CD4-positive, alpha-beta T cell treated with Interleukin-15 for 4 hours (primary cell): ENCODE measurements at places on chromosomes 7 and 10.

GRCh38 chr7:88310956-88311674 lies 4.4 kb upstream of the STEAP4 start:
- DNase-seq: no peak

- DNase-seq: no peak
Observed at GRCh38 chr7:129574487-129574886, 37.0 kb upstream of the NRF1 start.

DNA sequence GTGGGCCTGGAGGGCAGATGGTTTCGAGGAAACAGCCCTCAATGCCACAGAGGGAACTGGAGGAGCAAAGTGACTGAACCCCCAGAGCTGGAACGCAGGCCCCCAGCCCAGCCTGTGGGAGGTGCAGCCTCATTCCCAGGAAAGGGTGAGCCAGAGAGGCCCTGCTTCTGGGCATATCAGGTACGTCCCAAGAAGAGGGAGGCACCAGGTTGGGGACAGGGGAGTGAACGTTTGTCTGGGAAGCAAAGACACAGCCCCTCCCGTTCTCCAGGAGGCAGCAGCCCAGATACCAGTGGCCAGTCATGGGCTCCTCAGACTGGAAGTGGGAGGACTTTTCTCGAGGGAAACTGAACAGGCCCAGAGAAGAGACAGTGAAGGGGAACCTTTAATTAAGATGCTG lies 74.3 kb upstream of the RET start:
- no peak for DNase-seq

GRCh38 chr10:98430427-98430826 lies 15.4 kb upstream of the PYROXD2 start:
- DNase-seq: no peak

DNA sequence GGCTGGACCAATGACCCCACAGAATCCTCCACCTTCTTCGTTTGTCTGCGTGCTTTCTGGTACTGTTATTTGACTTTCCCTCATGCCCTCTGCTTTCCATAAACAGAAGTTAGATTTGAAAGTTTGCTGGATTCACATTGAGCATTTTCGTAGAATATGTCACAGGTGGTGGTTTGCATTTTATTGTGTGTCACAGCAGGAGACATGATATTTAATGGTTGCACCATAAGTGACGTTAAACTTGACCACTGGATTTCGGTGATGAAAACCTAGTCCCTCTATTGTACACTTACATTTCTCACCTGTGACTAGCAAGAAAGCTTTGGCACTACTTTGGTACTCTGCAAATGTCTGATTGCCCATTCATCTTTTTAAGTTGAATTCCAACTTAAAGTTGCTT lies 15.2 kb upstream of the MKX start:
- DNase-seq: no peak

DNA sequence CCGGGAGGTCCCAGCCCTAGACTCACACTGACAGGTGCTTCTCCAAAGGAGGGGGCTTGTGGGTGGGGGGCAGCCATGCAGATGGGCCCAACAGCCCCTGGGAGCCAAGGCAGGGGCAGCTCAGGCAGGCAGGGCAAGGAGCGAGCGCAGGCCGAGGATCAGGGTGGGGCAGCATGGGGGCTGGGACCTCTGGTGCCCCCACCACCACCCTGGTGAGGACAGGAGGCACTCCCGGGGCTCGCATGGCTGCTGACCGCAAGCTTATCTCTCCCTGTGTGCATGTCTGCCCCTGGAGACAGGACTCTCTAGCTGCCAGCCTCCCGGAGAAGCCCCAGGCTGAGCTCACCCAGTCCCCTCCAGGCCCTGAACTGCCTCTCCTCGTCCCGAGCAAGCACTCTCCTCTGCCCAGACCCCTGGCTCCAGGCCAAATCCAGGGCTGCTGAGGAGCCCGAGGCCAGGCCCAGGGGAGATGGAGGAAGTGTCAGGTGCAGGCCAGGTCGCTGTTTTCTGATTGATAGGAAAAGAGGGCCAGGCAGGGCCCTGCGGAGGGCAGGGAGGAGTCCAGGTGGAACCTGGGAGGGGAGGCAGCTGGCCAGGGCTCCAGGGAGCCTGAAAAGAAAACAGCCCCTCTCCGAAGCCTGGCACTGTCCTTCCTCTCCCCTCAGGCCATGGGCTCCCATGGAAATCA lies 39.0 kb downstream of the PDGFA start:
- no peak for DNase-seq

- DNase-seq: peak; percentile 6
Observed at GRCh38 chr10:6912424-6912823, 332.3 kb upstream of the PRKCQ start.

DNA sequence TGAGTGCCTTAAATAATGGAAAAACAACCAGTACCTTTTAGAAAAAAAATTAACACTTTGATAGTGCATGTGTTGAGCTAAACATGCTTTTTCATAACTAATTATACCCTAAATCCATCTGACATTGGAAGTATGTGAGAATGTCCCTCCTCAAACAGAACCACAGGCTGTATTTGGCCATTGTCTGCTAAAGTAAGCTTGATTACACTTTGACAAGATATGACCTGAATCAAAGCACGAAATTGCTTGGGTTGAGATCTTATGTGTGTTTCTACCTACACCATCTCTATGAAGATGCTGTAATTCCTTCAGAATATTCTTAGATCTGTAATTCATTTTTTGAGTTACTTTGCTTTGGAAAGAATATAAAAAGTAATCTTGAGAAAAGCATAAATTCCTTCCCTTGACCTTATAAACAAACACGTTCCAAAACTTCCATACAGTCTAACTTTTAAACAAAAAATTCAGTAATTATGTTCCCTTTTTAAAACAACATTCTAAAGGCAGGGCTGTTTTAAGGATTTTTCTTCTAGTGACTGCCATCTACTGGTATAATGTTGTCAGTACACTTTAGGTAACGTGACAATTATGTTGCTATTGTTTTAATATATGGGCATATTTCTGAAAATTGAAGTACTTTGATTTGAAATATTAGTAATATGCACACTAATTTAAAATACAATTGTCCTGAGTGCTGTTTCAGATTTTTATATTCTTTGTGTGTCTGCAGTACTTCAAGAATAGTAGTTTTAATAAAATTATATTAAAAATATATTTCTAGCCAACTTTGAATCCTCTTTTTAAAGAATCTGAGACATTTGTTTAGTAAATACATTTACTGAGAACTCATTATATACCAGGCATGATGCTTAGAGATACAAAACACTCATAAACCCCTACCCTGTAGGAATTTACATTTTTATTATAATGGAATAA lies 20.9 kb downstream of the CD36 start:
- no peak for DNase-seq

DNA sequence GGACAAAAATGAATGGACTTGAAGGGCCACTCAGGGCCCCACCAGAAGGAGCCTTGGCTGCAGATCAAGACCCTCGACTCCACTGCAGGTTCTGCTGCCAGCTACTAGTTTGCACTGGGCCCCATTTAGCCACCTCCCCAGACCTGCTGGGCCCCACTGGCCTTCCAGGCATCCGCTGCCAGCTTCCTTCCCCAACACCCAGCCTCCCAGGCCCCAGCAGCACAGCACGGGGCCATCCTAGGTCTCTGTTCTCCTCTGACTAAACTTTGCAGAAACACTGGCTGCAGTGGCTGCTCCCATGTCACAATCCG lies 277.4 kb upstream of the KLF14 start:
- no peak for DNase-seq

GRCh38 chr7:104552102-104552501 lies 223.7 kb downstream of the LHFPL3 start:
- no peak for DNase-seq

GRCh38 chr10:118207470-118208007 lies 134.6 kb downstream of the FAM204A start:
- no peak for DNase-seq

DNA sequence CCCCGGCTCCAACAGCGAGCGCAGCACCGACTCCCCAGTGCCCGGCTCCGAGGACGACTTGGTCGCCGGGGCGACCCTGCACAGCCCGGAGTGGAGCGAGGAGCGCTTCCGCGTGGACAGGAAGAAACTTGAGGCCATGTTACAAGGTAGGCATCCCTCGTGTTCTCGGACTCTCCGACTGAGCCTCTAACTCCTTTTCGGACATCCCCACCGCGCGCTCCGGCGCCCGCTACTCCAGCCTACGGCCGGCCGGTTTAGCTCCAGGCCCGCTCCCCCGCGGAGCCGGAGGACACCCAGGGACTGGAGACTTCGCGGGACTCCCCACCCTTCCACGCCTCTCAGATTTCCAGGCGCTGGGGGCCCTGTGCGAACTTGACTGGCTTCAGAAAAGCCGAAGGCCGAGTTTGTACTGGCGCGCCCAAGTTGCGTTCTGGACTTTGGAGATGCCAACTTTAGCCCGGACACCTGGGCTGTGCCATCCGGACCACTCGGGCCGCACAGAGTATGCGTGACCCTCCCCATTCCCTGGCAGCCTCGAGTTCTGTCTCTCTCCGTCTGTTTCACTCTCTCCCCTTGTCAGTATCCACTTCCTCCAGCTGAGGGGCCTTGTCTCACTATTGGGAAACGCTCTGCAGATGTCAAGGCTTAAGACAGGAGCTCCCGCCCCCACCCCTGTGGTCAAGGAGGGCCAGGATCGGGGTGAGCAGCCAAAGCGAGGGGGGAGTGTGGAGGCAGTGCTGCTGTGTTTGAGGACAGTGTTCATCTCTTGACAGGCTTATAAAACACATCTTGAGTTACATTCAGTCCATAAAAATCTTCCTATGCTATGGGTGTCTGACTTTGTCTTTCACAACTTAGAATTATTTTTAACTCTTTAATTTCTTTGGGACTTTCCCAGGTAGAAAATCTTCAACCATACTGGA lies 777 bp downstream of the BICC1 start:
- DNase-seq: no peak

DNA sequence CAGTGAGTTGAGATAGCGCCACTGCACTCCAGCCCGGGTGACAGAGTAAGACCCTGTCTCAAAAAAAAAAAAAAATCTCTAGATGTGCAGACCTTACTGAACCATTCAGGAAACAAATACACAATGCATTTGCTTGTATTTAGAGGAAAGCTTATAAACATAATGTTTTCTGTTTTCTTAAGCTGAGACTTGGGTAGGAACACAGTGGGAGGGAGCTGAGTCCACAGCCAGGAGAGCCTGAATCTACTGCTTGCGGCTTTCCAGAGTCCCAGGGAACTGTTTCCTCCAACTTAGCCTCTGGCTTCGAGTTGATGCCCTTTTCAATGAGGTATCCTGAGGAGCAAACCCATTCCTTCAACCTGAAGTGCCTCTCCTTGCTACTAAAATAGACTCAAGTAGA lies 83.0 kb upstream of the PITRM1 start:
- DNase-seq: no peak

GRCh38 chr10:29426420-29426819 lies 137.6 kb downstream of the LYZL1 start:
- DNase-seq: no peak

DNA sequence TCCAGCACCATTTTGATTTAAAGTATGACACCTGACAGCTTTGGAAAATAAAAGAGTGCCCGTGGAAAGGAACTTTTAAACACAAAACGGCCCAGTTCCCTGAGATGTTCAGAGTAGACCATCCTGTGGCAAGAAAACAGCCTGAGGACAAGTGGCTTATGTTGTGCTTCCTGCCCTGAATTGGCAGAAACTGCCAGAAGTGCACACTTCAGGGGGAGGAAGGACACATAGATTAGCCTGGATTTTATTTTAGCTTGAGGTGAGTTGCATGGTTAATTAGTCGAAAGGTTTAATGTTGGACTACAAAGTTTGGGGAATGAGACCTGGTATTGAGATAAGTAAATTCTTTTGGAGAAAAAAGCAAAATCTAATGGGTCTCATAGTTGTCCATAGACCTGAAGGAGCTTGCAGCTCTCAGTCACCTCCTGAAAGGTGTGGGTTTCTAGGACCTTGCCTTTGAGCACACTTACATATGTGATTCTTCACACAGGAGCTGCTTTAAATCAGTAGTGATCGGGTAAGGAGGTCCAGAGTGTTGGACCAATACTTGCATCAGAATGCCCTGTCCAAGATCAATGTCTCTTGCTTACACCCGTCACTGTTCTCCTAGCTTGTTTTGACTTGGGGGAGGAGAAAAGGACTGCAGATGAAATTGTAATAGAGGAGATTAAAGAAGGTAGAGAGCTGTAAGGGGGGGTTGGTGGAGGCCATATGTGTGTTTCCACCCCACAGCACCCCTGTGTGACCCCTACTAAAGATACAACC lies 4.9 kb downstream of the ITIH2 start:
- no peak for DNase-seq

GRCh38 chr7:114979388-114979787 lies 57.5 kb downstream of the MDFIC start:
- DNase-seq: no peak

GRCh38 chr10:7311218-7311849 lies 99.5 kb downstream of the SFMBT2 start:
- no peak for DNase-seq

- no peak for DNase-seq
Observed at GRCh38 chr7:112930787-112931186, 140.6 kb upstream of the TMEM168 start.

GRCh38 chr7:104444017-104444416 lies 115.6 kb downstream of the LHFPL3 start:
- no peak for DNase-seq

DNA sequence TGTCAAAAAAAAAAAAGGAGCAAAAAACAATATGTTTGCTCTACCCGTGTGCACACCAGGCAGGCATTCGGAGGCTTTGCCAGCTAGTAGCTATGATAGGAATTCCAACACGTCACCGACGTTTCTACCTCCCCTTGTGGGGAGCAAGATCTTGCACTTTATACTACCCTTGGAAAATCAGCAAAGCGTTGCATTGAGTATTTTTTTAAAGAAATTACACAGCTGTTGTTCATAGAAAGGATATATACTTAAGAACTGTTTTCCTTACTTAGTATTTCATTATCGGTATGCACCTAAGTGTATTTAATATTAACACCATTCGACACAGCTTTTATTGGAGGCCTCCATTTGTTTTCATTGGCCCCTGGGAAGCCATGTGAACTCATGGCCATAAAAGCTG lies 159.9 kb upstream of the MGMT start:
- no peak for DNase-seq

- DNase-seq: no peak
Observed at GRCh38 chr7:72244826-72245398, 167.2 kb downstream of the CALN1 start.

GRCh38 chr10:2985729-2986232 lies 81.6 kb upstream of the PFKP start:
- DNase-seq: no peak

GRCh38 chr10:59333701-59334100 lies 28.6 kb downstream of the FAM13C start:
- no peak for DNase-seq

DNA sequence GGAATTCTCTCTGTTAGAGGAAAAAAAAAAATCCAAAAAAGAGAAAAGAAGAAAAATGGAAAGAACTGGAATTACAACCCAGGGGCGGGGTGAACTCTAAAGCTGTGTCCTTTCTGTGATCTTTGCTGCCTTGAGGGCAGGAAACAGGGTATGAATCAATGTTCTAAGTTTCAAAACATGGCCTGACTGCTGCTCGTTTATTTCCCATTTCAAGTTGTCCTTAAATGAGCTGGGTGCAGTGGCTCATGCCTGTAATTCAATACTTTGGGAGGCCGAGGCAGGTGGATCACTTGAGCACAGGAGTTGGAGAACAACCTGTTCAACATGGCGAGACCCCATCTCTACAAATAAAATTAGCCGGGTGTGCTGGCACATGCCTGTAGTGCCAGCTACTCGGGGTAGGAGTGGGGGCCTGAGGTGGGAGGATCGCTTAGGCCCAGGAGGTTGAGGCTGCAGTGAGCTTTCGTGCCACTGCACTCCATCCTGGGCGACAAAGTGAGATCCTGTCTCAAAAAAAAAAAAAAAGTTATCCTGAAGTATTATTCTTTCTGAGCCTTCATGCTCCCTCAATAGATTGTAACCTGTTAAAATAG lies 24.7 kb upstream of the TFAM start:
- DNase-seq: no peak
